CD4-positive, alpha-beta T cell treated with Interleukin-4 for 4 hours (primary cell): ENCODE measurements at places on chromosomes 7 and 10.

DNA sequence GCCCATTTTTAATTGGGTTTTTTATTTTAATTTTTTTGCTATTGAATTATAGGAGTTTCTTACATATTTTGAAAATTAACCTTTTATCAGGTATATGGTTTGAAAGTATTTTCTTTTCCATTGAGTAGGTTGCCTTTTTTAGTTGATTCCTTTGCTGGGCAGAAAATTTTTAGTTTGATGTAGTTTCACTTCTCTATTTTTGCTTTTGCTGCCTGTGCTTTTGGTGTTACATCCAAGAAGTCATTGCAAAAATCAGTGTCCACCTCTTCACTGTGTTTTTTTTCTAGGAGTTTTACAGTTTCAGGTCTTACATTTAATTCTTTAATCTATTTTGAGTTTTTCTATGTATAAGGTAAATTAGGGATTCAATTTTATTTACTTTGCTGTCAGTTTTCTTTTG lies 129.8 kb upstream of the FERD3L start:
- no peak for DNase-seq

- no peak for DNase-seq
Observed at GRCh38 chr10:21479570-21480315, 45.7 kb downstream of the SKIDA1 start.

DNA sequence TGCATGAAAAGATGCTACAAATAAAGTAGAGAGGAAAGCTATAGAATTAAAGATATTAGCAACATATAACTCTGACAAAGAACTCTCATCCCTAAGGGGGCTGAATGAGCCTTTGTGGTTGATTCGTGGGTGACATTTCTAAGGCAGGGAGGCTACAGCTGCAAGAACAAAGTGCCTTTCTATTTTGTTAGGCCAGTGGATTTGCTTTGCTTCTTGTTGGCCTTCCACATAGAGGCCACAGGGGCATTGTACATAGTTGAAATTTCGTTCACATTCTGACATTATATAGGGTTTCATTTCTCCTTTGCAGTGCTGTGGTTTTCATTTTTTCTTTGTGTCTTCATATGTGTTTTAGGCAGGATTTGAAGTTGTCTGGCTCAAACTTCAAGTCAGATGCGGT lies 819.2 kb upstream of the C7orf33 start:
- no peak for DNase-seq

DNA sequence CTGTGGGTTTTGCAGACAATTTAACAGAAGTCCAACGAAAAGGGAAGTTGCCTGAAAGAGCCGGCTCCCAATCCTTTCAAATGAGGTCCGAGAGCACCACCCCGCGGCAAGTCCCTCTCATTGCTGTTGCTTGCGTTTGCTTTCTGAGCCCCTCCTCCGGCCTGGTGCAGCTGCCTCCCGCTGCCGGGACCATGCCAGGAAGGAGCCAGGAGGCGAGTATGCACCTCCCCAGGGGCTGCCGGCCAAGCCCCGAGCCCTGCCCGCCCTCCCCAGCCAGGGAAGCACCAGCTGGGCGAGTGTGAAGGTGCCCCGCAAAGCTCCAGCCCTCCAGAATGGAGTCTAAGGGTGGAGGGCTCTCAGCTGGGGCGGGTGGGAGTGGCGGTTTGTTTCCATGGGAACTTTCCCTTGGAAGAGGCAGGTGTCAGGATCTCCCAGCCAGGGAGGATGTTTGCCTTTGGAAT lies 25.8 kb upstream of the PPP2R2D start:
- peak; percentile 34 for DNase-seq

- no peak for DNase-seq
Observed at GRCh38 chr7:134908289-134908688, 78.0 kb upstream of the AGBL3 start.

DNA sequence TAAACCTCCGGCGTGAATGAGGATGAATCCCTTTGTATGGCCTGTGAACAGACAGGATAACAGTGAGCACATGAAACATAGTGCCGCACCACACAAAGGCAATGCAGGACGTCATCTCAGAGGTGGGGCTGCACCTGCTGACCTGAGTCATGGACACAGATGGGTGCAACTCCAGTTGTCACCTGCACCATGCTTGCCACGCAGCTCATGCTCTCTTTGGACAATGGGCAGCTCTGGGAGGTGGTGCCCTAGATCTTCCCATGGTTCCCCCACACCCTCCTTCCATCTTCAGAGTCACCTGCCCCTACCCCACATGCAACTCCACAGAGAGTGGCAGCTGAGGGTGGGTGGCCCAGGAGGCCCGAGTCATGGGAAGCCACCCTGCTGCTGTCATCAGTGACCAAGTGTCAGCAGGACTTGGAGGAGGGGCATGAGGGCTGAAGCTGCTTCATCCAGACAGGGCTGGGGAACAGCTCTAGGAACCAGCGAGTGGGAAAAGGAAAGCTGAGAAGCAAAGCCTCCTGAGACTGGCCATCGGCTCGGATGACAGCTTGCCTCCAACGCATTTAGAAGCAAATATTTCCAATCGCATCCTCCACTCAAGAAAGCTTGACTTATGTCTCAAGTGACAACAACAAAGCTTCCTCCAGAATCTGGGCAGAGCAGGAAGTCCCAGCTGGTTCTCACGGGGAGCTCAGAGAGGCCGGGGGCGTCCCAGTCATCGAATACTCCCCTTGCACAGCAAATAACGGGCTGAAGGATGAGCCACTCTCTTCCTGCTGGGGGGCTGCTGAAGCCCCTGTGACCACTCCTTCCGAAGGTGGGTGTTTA lies 27.1 kb downstream of the VIPR2 start:
- DNase-seq: no peak

DNA sequence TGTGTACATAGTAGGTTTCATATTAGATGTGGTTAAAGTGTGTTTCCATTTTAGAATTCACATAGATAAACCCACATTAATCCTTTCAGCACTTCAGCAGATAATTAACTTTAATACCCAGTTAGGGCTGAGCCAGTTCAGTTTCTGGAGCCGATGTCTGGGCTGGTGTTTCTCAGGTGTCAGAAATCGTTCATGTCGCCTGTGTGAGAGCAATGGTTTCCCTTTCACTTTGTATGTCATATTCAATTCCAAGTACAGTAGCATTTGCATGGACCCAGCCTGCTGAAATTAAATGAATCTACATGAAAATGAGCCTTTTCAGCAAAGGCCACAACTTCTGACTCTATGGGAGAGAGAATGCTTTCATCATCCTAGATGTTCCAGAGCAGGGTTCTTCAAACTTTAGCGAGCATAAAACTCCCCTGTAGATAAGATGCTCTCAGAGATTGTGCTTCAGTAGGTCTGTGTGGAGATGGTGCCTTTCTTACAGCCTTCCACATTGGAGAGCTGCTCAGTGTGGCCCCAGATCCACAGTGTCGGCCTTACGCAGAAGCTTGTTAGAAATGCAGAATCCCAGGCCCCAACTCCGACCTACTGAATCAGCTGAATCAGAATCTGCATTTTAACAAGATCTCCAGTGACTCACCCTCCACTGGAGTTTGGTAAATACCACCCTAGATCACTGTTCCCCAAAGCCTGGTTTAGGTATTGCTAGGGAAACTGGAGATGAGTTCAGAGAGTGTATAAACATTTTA lies 19.6 kb downstream of the WIPF3 start:
- DNase-seq: no peak

DNA sequence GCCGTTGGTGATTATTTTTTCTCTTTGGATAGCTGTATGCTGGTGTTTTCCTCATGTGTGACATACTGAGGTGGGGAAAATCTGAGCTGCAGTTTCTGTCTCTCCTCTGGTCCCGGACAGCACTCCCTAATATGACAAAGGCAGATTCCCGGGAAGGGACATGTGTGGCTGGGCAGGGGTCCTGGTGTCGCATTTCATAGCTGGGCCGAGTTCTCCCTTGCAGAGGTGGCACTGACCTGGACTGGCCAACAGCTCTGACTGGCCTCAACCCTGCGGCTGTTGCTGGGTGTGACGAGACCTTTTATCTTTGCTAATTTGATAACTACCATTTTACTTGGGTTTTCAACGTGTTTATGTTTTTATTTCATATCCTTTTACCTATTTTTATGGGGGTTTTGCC lies 248.6 kb upstream of the TCERG1L start:
- no peak for DNase-seq

GRCh38 chr7:840001-840600 lies 7.8 kb downstream of the SUN1 start:
- DNase-seq: no peak

- DNase-seq: no peak
Observed at GRCh38 chr10:73998623-73998928, 660 bp downstream of the VCL start.

- DNase-seq: no peak
Observed at GRCh38 chr10:58175990-58176900, 91.4 kb downstream of the IPMK start.

- DNase-seq: no peak
Observed at GRCh38 chr10:125694883-125695282, 11.9 kb upstream of the TEX36 start.

- no peak for DNase-seq
Observed at GRCh38 chr10:7519351-7519750, 108.5 kb upstream of the SFMBT2 start.

DNA sequence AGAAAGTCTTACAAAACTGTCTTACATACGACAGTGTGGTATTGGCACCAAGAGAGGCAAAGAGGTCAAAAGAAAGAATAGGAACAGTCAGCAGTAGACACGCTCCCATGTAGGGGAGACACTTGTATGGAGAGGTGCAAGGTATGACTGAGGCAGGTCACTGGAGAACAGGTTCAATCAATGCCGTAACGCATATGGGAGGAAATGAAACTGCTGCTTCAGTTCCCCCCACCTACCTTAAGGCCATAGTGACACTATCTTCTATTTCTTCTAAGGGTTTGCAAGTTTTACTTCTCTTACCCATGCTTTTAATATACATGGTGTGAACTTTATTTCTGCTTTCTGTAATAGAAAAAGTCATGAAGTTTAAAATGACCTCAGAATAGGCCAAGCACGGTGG lies 5.5 kb upstream of the PITRM1 start:
- DNase-seq: no peak

DNA sequence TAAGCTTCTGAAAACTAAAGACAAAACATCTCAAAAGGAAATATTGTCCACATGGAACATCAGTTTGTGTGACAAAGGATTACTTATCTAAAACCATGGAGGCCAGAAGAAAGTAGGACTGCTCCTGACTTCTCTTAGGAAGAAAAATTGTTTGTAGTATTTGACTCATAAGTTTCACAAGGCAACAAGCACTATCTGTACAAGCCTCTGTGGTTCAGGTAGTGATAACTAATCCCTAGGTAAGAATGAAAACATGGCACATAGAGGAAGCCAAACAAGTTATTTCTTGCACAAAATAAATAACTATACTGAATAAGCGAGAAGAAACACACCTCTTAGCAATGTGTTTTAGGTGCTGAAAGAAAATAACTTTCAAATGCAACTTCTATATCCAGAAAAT lies 30.3 kb downstream of the TFPI2 start:
- no peak for DNase-seq

DNA sequence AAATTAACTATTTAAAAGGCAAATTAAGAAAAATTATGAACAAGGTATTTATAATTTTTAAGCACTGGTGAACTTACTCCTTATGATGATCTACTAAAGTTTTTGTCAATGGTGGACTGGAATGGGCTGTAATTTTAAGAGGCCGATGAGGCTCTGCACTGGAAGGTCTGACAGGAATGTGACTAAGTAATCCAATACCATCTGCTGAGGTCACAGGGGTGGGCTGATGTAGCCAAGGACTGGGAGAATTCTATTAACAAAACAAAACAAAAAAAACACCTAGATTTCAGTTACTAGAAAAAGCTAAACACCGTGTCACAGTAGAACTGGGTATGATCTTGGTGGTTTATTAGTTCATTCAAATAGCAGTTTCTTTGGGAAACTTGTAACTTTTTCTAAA lies 75.9 kb downstream of the NRBF2 start:
- no peak for DNase-seq

DNA sequence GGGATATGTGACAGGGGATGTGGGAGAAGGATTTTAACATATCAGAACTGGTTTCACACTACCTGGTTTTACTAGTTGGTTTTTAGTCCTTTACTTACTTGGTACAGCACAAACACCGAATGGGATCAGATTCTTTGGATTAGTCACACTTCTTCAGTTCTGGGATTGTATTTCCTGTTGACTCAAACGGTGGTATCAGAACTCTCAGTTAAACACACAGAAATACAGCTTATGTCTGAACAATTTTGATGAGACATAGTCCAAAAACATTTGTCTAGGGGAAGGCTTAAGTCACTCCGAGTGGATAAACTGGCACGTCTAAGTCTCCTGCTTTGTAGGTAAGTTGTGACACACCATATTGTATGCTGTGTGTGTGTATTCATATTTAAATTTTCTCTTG lies 480.5 kb downstream of the PHTF2 start:
- DNase-seq: no peak

DNA sequence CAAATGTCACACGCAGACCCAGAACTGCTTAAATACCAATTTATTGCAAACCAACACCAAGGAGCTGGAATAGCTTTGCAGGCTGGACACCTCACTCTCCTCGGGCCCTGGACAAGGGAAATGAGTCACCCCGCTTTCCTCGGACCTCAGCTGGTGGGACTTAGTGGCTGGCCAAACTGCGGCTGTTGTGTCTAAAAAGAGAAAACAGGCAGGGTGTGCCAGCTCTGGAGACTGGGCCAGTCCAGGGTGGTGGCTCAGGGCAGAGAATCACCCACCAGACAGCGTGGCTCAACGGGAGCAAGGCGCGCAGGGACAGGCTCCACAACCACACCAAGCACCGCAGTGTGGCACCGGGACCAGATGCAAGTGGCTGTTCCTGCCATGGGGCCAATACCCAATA lies 58.2 kb upstream of the CAMK2B start:
- DNase-seq: no peak

- DNase-seq: no peak
Observed at GRCh38 chr7:129394982-129395914, 39.0 kb upstream of the STRIP2 start.

- no peak for DNase-seq
Observed at GRCh38 chr10:26909753-26910152, 49.0 kb upstream of the ABI1 start.

DNA sequence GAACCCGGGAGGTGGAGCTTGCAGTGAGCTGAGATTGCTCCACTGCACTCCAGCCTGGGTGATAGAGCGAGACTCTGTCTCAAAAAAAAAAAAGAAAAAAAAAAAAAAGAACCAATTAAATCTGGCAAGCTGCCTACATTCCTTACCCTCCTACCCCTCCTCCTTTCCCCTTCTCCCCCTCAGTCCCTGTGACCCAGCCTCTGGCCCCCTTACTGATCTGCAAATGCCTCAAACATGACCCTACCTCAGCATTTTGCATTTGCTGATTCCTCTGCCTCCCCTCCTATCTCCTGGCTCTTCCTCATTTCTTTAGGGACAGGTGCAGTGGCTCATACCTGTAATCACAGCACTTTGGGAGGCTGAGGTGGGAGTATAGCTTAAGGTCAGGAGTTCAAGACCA lies 19.3 kb downstream of the CDHR3 start:
- no peak for DNase-seq

DNA sequence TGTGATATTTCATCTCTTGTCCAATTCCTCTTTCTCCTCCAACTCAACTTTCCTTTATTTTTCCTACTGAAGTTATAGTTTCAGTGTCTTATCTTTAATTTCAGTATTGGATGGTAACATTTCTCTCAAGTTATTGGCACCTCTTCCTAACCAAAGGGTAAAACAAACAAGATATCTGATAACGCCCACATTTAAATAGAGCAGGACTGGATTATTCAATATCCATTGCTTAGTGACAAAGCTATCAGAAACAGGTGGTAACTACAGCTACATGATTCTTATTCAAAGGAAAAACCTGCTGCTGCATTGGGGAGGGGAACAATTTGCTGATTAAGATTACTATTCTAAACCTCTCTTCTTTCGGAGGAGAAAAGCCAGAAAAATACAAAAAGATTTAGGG lies 87.8 kb downstream of the TAF3 start:
- no peak for DNase-seq
